AG09309 (cell line): ENCODE measurements at places on chromosomes 2 and 18.
A peak's percentile ranks its signal among the peaks of the same experiment; 100 is the strongest.

- DNase-seq = no peak
Observed at GRCh38 chr2:9174771-9175437, 31.7 kb upstream of the ASAP2 start.

- DNase-seq = no peak
Observed at GRCh38 chr2:97751752-97752151, 38.4 kb downstream of the ZAP70 start.

DNA sequence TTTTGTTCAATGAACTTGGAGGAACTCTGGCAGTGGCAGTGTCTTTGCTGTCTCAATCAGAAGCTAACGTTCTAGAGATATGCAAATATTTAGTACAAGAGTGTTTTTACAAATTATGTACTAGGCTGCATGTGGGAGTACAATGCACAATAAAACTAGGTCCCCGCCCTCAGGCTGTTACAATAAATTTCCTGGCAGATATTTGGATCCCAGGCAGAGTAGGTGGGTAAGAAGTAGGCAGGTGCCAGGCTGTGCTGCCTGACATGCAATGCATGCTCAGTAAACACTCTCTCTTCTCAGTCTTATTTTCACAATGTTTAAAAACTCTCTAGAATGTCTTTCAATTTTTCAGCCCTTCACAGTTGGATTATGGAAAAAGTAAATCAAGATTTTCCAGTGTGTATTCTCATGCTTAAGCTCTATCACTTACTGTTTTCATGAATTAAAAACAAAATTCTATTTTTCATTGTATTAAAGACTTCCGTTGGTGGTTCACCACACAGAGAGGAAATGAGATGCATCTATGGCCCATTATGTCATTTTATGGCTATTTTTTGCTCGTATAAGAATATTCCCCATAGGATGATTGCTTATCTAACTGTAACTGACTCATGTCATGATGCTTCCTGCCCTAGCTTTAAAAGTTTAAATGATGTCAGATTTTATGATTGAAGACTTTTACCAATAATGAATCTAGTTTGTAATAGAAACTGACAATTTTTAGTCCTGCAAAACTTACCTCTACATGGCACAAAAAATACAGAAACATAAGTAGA lies 346.1 kb downstream of the RND3 start:
- no peak for DNase-seq

- no peak for DNase-seq
Observed at GRCh38 chr2:139721411-139721995, 941.3 kb upstream of the NXPH2 start.

DNA sequence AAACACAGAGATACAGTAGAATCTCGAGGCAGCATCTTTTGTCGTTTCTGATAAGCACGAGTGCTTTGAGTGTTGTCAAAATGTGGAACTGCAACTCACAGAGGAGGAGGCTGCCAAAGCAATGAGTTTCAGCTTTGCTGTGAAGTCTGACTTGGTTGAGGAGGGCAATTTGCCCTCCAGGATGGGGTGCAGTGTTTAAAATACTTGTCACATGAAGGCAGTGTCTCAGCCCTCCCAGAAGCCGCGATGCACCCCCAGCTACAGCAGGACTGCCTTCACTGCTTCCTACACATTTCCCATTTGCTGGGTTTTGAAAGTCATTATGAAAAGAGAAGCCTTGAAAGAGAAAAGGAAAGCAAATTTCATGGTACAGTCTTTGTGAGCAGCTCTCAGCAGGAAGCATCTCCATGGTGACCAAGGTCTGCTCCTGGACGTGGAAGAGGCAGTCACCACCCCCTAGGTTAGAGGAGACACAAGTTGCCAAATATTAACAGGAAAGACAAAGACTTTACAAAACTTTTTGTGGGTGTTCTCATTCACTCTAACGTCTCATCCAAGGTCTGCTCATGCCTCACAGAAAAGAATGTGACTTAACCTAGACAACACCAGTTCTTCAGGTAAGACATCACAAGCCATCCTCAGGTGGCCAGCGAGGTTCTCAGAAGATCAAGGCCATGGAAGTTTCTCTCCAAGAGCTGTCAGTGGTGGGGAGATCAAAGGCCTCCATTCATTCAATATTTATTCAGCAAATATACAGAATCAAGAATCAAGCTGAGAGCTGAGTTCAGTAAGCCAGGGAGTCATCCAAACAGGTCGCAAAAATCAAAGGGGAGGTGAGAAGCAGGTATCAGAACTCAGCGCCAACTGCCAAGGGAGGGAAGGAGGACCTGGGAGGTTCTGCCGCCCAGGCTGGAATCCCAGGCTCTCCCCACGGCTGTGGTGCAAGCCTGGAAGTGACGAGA lies 476.0 kb downstream of the EIPR1 start:
- no peak for DNase-seq

DNA sequence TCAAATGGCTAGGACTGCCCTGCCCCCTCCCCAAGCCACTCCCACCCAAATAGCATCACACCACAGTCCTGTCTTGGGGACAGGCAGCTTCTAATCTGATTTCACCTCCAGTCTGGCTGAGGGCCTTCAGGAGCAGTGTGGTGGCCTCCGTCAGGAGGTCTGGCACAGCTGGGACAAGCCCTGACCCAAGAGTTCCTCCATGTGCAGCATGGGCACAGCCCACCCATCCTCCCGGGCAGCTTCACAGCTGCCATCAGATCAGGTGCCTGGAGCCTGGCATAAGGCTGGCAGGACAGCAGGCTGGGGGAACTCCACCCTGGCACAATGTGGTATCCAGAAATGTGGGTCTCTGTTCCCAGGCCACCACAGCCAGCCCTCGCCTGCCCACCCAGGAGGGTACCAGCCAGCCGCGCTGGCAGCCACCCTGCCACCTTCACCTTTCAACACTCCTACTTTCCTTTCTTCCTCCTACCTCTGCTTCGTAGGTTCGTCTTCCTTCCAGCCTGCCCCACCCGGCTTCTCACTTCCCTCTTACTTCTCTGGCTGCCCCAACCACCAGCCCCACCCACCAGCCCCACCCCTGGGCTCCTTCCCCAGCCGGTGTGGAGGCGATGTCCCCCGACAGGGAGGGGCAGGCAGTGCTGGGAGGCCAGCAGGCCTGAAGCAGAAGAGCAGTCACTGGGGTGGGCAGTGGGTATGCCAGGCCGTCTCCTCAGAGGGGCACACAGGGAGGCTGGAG lies at the start of gene CAPG:
TSS of gene CAPG (minus strand) at position 522 of the 739 bp plus-strand sequence. CDS start 8,221 bp downstream, outside the sequence.
- no peak for DNase-seq

- no peak for DNase-seq
Observed at GRCh38 chr2:67283641-67284040, 113.5 kb upstream of the ETAA1 start.

GRCh38 chr2:165193178-165193777 lies 10.6 kb downstream of the SCN3A start:
- DNase-seq = no peak

DNA sequence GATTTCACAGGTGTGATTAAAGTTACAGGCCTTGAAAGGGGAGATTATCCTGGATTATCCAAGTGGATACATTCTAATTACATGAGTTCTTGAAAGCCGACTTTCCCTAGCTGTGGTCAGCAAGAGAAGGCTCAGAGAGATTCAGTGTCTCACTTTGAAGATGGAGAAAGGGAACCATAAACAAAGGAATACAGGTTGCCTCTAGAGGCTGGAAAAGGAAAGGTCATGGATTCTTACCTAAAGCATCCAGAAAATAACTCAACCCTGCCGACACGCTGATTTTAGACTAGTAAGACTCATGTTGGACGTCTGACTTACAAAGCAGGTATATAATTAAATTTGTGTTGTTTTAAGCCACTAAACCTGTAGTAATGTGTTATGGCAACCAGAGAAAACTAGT lies 1095.7 kb upstream of the ZEB2 start:
- DNase-seq = no peak

DNA sequence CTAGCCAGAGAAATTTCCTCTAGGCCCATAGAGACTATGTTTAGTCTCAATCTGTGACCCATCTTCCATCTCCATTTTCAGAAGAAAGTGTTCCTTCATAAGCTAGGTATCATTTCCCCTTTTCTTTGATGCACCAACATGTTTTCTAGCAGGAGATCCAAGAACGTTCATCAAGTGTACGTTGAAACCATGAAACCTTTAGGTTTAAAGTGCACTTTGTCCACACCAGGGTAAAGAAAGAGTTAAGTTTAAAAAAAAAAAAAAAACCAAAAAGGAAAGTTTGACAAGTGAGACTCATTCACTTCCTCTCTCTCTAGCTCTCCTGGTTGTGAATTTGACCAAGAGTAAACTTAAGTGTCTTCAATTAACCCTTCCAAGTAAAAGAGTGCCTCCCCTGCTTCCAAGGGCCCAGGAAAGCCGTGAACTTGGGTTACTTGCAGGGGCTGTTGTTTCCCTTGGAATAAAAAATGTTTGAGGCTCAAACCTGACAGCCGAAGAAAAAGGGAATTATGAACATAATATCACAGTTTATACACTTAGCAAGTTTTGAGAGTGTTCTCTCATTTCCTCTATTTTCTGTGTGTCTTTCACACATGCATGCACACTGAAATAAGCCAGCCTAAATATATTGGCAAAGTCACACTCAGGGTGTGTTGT lies 56.7 kb downstream of the LBH start:
- no peak for DNase-seq

GRCh38 chr18:50161597-50162205 lies 33.2 kb downstream of the MYO5B start:
- no peak for DNase-seq

GRCh38 chr18:10051877-10052631 lies 138.2 kb downstream of the VAPA start:
- no peak for DNase-seq

GRCh38 chr18:58861861-58862301 lies 2.8 kb upstream of the ZNF532 start:
- no peak for DNase-seq

- DNase-seq = no peak
Observed at GRCh38 chr2:201781557-201782051, 871 bp upstream of the ALS2 start.

DNA sequence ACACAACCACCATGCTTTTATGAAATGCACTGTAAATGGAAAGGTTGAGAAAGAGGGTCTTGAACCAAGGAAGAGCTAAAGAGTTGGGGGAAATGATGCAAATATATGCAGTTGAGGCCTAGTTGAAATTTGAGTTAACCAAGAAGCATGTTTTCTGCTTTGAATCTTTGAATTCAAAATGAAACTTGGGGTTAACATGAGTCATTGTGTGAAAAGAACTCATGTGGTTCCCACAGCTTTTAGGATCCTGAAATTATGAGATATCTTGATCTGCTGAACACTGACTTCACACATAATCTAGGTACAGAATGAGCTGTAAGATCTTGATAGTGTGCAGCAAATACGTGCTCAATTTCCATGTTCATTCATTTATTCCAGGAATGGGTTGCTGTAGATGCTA lies 422.9 kb upstream of the TRIB2 start:
- no peak for DNase-seq

DNA sequence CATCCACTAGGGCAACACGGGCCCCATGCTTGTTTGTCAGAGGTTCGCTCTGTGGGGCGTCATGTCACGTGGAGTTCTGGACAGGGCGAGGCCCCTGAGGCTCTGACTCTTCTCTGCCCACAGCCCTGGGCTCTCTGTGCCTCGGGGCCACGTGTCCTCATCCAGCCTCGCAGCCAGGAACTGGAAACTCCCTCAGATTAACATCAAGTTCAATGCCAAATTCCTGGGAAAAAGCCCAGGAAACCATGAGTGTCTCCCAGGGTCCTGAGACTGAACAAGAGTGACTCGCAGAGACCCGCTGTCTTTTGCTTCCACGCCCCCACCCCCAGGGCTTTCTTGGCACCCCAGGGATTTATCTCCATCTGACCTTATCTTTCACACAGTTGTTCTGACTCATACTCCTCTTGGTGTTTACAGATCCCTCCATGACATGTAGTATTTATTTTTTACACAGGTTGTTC lies 174.0 kb upstream of the PIEZO2 start:
- DNase-seq = no peak

DNA sequence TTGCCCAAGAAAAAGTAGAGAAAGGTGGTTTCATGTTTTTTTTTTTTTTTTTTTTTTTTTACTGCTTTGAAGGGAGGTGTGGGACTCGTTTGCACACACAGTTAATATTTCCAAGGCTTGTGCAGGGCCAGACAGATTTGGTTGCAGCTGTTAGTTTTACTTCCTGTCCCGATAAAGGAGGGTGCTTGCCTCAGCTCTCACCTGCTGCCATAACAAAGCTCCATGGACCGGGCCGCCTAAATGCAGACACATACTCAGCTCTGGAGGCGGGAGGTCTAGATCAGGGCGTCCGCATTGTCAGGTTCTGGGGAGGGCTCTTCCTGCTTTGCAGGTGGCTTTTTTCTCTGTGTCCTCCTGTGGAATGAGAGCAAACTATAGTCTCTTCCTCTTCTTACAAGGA lies 69.9 kb downstream of the ODC1 start:
- DNase-seq = no peak

- DNase-seq = peak; percentile 83
Observed at GRCh38 chr2:182077448-182078142, 91.9 kb downstream of the PPP1R1C start.

- no peak for DNase-seq
Observed at GRCh38 chr2:171564463-171564862, 42.2 kb downstream of the CYBRD1 start.

- no peak for DNase-seq
Observed at GRCh38 chr2:106839849-106840595, 45.9 kb downstream of the ST6GAL2 start.

- DNase-seq = no peak
Observed at GRCh38 chr2:160335441-160335840, 135.4 kb upstream of the ITGB6 start.

DNA sequence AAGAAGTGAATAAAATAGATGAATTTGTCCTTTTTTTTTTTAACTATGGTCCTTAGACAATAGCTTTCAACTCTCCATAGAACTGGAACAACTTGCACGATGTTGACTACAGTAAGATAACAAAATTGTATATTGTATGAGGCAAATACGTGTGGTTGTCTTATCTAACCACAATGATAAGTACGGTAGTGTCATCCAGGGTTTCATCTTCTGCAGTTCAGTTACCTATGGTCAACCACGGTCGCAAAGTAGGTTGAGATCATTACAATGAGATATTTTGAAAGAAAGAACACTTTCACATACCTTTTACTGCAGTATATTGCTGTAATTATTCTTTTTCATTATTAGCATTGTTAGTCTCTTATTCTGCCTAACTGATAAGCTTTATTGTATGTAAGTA lies 295.2 kb downstream of the PARD3B start:
- DNase-seq = no peak

DNA sequence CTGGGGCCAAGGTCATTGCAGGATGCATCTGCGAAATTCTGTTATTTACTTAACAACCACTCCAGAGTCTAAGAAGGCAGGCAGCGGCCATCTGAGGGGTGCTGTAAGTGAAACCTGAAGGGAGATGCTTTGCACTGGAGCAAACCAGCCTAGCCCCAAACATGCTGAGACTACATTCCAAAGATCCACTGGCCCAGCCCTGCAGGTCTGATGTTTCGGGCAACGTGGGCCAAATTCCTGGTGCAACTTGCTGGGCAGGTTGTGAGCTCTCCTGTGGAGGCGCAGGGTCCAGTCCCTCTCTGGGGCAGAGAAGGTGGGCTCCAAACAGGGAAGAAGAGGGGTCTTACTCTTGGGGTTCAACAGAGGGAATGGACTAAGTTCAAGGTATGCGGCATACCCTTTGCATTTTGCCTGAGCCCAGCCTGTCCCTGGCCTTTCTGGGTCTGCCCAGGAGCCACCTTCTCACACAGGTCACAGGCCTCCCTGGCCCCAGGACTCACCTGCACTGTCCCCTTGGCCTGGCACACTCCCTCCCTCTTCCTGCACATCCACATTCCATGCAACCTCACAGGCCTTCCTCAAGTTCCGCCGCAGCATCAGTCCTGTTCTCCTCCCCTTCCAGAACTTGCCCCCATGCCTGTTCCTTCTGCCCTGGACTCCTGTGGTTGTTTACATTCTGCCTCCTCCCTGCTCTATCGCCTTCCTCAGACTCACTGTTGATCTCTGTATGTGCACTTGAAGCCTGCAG lies 5.1 kb upstream of the MAL start:
- no peak for DNase-seq
